ENCODE measurements at places on chromosomes 6 and 20.

- no peak for DNase-seq
These were observed 10.7 kb downstream of the ZFAND3 start for GRCh38 chr6:37830225-37830624.

DNA sequence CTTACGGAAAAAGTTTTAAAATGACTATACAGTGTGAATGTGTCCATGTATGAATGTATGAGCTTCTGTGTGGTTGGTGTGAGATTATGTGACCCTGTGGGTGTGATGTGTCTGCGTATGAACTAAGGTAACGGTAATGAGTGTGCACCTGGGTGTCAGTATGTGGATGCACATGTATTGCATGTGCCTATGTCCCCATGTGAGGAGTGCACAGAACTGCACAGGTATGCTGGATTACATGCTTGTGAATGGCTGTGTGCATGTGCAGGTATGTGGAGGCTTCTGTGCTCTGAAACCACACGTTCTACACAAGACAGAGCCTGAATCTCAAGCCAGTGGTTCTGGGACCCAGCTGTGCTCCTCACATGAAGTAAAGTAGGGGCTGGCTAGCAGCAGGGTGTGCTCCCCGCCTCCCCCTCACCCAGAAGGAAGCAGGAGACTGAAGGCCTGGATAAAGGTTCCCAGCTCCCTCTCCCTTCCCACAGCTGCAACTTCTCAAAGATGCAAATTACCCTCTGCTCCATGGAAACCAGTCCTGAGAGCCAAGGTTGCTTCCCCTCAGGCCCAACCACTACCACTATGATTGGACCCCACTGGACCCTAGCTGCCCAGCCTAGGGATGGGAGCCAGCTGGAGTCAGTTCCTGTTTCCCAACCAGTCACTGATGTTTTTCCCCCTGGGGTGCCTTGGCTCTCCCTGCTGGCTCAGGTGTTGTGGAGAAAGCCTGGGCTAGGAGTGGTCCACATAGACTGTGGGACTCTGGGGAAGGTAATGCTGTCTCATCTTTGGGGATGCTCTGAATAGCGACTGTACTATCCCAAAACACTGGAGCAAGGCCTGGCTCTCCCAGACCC is 24.8 kb upstream of the SPDEF start:
- DNase-seq, result no peak

- no peak for DNase-seq
These were observed 188.4 kb downstream of the JARID2 start for GRCh38 chr6:15434263-15434662.

GRCh38 chr20:49477200-49477599 is 5.3 kb downstream of the KCNB1 start:
- DNase-seq, result no peak

GRCh38 chr6:146587459-146587858 is 11.3 kb upstream of the ADGB start:
- no peak for DNase-seq

DNA sequence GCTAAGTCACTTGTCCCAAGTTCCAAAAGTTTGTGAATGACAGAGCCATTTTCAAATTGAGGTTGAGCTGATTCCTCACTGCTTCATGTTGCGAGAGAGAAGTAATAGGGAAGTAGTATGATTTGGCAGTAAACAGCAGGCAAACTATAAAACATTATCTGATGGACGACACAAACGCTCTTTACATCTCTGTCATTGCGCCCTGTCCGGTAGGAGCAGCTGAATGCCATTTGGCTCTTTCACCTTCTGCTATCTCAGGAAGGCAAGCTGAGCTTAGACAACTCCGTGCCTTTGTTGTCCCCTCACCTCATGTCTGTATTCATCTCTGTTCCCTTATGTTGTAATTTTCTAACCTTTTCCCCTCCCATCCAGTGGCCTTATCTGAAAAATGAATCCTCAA is 440.7 kb upstream of the FLRT3 start:
- DNase-seq, result no peak

- no peak for DNase-seq
These were observed 40.3 kb downstream of the UQCC2 start for GRCh38 chr6:33670971-33671743.

- DNase-seq, result peak; percentile 4
These were observed 1.4 kb downstream of the PREP start for GRCh38 chr6:105401247-105402089.

GRCh38 chr6:32602383-32602782 is 12.7 kb upstream of the HLA-DRB1 start:
- DNase-seq, result no peak

DNA sequence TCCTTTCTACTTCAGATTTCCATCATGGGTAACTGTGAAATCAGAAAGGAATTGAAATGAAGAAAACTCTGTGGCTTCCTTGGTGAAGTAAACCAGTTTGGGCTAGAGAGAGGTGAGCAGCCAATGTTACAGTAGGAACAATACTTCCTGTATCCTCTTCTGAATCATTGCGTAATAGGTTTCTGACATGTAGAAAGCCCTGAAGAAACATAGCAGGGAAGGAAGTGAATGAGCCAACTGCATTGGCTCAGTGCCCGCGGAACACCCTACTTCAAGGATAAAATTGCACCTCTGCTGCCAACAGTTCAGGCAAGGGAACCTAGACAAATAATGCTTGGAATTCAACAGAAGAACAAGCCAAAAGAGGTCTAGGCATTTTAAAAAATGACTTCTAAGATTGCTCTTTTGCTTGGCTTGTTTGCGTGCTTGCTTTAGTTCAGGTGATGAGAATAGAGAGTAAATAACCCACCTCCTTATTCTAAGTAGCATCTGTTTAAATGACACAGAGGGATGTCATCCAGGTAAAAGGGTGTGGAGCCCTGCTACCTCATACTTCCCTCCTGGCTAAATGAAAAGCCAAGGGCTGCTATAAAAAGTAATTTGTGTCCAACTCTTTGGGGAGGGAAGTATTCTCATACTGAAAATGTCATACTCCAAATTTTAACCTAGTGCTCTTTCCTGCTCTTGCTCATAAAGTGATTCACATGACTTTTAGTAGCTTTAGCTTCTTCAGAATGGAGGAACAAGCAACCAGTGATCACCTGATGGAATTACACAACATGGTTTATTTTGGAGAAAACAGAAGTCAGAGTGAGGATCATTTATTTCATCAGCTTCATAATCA is 30.0 kb upstream of the AKIRIN2 start:
- peak; percentile 77 for DNase-seq
